ENCODE measurements at places on chromosomes 4 and X.

DNA sequence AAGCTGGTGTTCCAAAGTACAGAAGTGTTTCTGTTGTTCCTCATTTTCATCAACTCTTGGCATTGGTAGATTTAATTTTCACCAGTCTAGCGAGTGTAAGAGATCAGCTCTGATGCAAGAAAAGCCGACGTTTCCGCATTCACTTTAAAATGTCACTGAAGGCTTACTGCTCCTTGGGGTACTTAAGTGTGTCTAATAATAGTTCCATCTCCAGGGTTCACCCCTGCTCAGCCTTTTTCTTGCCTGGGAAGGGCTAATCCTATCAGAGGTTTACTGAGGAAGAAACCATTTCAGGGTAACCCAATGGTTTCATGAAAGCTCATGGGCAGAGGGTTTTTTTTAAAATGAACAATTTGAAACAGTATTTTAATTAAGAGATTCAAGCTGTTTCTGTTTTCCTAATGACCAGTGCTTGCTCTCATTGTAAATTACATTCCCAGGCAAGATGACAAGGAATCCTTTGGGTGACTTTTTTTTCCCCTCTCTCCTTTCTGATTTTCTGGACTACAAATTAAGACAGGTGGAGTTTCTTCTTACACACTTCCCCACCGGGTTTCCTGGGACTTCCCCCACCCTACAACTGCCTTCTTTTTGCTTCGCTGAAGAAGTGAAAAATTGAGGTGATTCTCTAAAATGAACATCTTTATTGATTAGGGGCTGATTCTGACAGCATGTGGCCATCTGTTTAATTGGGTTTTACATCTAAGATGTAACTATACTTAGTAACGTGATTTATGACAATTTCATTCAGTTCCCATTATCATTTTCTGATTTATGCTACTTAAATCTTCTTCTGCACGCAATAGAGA, 78.7 kb upstream of the CBLL2 start:
- DNase-seq: no peak

DNA sequence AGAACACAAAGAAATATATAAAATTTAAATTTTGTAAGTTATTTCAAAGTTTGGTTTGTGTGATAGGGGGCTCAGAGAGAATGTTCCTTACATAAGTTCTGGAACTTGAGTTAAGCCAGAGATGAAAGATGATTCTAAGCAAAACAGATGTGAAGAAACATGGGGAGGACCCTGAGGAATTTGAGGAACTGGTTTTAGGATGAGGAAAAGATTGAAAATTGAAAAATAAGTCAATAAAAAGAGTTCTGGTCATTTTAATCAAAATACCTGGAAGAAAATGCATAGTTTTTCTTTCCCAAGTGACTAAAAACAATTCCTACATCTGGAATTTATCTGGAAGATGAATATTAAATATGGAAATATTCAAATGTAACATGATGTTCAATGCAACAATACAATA, 37.4 kb downstream of the HELQ start:
- no peak for DNase-seq

DNA sequence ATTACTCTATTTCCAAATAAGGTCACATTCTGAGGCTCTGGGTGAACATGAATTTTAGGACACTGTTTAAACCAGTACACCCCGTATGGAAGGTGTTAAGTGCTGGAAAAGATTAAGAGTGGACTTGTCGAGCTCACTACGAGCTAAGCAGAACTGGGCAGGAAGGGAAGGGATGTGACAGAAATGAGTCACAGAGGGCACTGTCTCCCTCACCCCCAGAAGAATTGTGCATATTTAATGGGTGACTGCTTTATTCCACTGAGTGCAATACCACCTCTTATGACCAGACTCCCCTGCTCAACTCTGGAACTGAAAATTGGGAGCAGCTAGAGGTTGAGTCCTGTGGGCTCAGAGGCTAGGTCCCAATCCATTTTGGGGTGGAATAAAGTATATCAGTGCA, 187.4 kb upstream of the RPS6KA3 start:
- DNase-seq: no peak

GRCh38 chr4:53156896-53157295, 209.0 kb downstream of the SCFD2 start:
- DNase-seq: no peak

DNA sequence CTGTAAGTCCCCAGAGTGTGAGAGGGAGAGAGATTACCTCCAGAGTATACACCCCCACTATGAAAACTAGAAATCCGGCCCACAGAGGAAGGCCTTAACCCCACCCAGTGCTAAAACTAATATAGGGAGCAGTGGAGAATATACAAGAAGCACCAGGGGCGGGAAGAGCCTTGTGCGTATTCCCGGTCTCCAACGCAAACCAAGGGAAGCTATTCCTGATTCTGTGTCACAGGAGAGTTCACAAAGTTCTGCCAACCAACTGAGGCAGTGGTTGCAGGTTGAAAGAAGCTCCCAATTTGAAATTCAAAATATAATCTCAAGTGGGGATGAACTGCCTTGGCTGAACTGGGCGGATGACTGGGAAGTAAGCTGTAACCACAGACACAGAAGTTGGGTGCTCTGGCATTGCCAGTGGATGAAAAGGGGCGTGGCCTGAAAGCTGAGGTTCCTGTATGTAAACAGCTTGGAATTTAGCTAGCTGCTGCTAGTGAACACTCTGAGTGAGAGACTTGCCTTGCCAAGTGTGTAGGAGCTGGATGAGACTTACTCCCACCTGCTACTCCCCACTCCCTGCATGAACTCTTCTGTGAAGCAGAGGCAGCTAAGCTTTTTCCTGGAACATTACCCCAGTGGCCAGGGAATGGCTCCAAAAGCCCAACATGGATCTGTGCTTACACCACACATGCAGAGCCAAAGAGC, 32.7 kb downstream of the ELF2 start:
- DNase-seq: no peak

GRCh38 chr4:169024762-169025161, 14.7 kb upstream of the CBR4 start:
- no peak for DNase-seq

DNA sequence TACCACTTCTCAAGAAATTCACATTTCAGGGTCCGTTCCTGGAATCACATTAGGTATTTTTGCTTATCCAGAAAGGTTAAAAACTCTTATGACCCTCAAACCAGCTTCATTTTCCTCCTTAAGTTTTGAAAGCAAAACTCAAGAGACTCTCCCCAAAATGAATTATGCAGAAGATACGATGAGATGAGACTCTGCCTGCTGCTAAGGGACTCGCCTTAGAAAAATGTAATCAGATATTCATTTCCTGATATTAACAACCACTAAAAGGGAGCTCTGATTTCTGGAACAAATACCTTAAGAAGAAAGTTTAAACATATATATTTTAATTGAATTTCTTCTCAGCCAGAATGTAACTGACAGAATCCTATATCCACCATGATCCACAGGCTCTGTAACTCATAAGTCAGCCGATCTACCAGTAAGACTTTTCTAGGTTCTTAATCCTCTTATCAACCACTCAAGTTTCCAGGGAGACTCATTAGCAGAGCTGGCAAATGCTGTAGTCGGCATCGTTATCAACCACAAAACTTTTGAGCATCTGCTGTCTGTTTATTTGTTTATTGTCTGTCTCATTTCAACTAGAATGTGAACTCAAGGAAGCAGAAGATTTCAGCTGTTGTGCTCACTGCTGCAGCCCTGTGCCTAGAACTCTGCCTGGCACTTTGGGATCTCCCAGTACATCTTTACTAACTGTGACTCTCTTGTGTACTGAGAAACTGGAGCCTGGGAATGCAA, 112.5 kb downstream of the LDB2 start:
- DNase-seq: no peak

GRCh38 chr4:74671080-74671698, 123.1 kb downstream of the BTC start:
- DNase-seq: peak; percentile 43

DNA sequence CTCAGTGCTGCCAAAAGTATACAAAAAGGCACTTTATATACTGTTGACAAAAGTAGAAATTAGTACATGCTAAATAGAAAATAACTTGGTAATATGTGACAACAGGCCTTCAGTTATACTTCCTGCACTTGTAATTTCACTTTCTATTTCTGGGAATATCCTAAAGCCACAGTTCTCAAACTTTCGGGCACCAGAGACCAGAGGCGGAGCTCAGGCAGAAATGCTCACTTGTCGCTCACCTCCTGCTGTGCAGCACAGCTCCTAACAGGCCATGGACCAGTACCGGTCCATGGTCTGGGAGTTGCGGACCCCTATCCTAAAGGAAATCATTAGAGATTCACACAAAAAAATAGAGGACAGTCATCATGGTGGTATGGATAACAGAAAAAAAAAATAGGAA, 25.7 kb downstream of the ACSL4 start:
- no peak for DNase-seq

DNA sequence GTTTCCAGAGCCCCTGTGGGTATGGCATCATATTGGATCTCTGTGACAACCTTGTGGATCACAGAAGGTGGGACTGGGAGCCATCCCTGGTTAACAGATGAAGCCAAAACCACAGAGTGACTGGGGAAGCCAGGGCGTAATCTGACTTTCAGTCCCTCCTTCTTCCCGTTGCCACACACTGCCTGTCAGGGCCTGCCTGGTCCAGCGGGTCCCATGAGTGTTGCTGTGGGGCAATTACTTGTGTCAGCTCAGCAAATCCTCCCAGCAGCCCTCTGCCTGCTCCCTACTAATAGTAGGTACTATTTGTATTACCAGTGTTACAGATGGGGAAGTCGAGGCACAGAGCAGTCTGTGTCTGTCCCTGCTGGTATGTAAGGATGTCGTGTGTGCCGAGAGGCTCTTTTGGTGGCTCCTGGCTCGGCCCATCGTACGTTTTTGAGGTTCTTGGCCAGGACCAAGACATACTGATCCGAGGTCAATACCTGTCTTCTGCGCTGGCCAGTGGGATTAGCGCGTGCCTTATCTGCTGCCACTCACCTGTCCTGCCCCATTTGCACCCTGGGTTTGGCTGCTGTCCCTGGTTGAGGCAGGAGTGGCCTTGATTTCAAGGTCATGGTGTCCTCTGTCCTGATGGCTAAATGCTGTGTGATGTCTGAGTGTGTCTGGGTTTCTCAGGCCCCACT, 5.7 kb downstream of the NSG1 start:
- no peak for DNase-seq

GRCh38 chr4:159444678-159445077, 341.8 kb downstream of the RAPGEF2 start:
- DNase-seq: no peak

DNA sequence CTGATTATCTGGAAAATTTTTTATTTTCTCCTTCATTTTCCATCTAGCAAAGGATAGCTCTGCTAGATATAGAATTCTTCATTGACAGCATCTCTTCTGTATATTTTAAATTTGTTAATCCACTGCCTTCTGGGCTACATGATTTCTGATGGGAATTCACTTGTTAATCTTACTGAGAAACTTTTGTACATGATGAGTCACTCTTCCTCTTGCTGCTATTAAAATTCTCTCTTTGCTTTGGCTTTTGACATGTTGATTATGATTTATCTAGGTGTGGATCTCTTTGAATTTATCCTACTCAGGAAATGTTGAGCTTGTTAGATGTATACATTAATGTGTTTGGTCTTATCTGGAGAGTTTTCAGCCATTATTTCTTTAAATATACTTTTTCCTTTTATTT, 27.5 kb downstream of the OR13H1 start:
- DNase-seq: no peak
